ENCODE measurements at places on chromosomes 5 and 9. TPM values are rescaled to one million over a fixed set of nuclear protein-coding genes. Genes with fewer than 3 reads are reported as not detected.

Gene CDC25C
- 22.3 TPM for total RNA-seq

Gene SLC36A2
- total RNA-seq, result not detected

Gene MACROH2A1
- 264 TPM for total RNA-seq

Gene TMEFF1
- total RNA-seq, result 19.1 TPM

Gene ANKRD31
- total RNA-seq, result 0.04 TPM

Gene GMCL2
- total RNA-seq, result not detected

Gene SPATA31E1
- not detected for total RNA-seq

Gene C5orf52
- not detected for total RNA-seq

Gene PCDHB12
- total RNA-seq, result 5.1 TPM

DNA sequence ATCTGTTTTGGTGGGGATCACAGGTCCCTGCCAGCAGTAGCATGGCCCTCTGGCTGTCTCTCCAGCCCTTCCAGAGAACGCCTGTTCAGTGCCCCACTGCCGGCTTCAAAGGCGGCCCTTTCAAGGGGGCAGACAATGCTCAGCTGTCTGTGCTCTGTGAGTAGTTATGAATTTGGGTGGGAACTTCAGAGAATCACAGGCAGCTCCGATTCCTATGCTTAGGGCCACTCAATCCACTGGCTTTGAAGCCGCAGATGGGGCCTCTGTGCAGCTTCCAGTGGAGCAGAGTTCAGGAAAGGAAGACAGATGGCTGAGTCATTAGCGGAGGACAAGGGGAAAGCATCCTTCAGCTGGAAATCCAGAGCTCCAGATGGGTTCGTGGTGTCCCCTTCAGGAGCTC, 42.4 kb downstream of the NKX2-5 start:
- H3K4me3 ChIP-seq, result no peak overlapping the region
- no peaks in the 10 kb centered on the region for H3K4me1 ChIP-seq
- DNase-seq, result no peak
- no peak overlapping the region for H3K27ac ChIP-seq
- H3K27me3 ChIP-seq, result no peaks in the 10 kb centered on the region
- H3K36me3 ChIP-seq, result no peaks in the 10 kb centered on the region

GRCh38 chr5:112356178-112356956, 62.7 kb downstream of the EPB41L4A start:
- H3K27ac ChIP-seq, result no peak overlapping the region
- H3K36me3 ChIP-seq, result no peaks in the 10 kb centered on the region
- DNase-seq, result no peak
- H3K4me3 ChIP-seq, result no peak overlapping the region

- H3K27me3 ChIP-seq, result no peaks in the 10 kb centered on the region
- H3K36me3 ChIP-seq, result no peaks in the 10 kb centered on the region
- H3K4me3 ChIP-seq, result peak overlapping the region; percentile 52
Measured at GRCh38 chr5:81393430-81393782, 528 bp downstream of the ACOT12 start.

DNA sequence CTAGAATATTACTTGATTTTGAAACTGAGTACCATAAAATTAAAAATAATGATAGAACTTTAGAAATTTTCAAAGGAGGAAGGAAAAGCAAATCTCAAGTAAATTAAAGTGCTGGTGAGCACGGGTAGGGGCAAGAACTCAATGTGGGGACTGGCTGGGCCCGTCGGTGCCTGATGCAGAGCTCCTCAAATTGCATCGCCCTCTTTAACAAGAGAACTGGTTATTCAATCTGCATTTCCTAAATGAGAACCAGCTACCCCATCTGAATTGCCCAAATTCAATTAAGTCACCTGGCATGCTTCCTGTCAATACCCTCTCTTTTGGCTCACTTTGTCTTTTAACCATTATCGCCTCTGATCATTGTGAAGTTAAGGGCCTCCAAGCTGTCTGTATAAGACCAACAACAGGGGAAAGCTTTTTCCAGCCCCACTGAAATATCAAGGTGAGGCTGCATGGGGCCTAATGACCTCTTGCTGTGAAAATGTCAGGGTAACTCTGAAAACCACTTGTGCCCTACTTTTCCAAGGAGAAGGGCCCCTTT, 316.7 kb downstream of the SLIT3 start:
- no peak overlapping the region for H3K27ac ChIP-seq
- DNase-seq, result no peak
- peaks cover 31% of the 10 kb centered on the region for H3K27me3 ChIP-seq
- H3K4me1 ChIP-seq, result no peaks in the 10 kb centered on the region
- H3K4me3 ChIP-seq, result no peak overlapping the region
- H3K36me3 ChIP-seq, result no peaks in the 10 kb centered on the region

DNA sequence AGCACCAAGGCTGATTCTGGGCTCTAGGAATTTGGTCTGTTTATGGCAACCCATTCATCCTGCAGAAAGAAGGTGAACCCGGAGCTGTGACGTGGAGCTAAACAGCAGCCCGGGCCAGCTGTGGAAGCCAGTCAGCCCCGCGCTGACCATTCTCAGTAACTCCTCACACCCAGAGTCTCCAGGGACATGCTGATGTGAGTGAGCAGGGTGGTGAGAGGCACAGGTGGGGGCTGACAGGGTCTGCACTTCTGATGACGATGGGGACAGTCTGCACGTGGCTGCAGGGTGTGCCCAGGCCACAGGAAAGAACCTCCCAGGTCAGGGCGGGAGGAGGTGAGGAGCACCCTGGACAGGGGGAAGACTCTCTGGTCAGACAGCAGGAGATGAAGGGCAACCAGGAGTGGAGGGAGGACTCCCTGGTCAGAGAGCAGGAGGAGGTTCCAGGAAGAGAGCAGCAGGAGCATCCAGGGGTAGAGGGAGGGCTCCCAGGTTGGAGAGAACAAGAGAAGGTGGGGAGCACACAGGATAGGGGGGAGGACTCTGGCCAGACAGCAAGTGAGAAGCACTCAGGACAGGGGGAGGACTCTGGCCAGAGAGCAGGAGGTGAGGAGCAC, 26.1 kb upstream of the SLC6A3 start:
- DNase-seq, result no peak
- H3K4me3 ChIP-seq, result no peak overlapping the region
- peaks cover 3% of the 10 kb centered on the region for H3K36me3 ChIP-seq
- H3K27ac ChIP-seq, result no peak overlapping the region

- no peak for DNase-seq
- no peak overlapping the region for H3K27ac ChIP-seq
- peaks cover under 1% of the 10 kb centered on the region for H3K4me1 ChIP-seq
- H3K27me3 ChIP-seq, result no peaks in the 10 kb centered on the region
- H3K36me3 ChIP-seq, result no peaks in the 10 kb centered on the region
- H3K4me3 ChIP-seq, result no peak overlapping the region
Measured at GRCh38 chr9:115333277-115334070, 215.5 kb upstream of the TNC start.

DNA sequence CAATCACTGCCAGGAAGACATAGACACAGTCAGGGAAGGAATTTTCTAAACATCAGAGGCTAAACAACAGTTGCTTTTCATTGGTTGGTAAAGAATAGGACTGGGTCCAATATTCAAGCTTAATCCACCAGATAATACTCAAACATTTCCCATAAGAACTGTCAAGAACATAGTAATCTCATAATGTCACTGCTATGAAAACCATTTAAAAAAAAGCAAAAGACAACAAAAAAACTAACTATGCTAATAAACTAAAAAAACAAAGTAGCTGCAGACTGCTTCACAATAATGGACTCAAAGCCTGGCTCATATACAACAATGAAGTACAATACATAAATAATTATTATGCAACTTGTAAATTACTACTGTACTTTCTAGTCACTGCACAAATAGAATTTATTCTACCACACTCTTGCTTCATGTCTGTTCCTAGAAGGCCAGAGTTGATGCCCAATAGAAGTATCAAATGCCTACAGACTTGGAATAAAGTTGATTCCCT, 148.7 kb downstream of the MLLT3 start:
- no peak overlapping the region for H3K4me3 ChIP-seq
- DNase-seq, result peak; percentile 4
- peaks cover 31% of the 10 kb centered on the region for H3K4me1 ChIP-seq
- no peaks in the 10 kb centered on the region for H3K27me3 ChIP-seq

GRCh38 chr9:123957168-123957721, 27.3 kb upstream of the DENND1A start:
- no peak overlapping the region for H3K27ac ChIP-seq
- peaks cover 24% of the 10 kb centered on the region for H3K27me3 ChIP-seq
- H3K4me3 ChIP-seq, result no peak overlapping the region

DNA sequence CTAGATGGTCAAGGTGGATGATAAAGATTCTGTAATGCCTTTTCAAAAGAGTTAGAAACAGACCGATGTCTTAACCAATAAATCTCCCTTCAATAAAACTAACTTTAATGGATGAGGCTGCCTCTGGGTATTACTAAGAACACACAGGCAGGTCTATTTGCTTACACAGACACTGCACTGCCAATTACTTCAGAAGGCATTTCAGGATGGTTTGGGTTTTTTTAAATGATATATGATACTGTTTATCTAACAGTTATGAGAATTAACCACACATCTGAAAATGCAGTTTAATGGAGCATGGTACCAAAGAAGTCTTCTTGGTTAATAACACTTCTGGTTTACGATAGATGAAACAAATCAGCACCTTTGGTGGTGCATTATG, 367.9 kb upstream of the GRAMD2B start:
- no peaks in the 10 kb centered on the region for H3K4me1 ChIP-seq
- no peak overlapping the region for H3K4me3 ChIP-seq
- DNase-seq, result no peak
- no peaks in the 10 kb centered on the region for H3K36me3 ChIP-seq
- no peak overlapping the region for H3K27ac ChIP-seq

DNA sequence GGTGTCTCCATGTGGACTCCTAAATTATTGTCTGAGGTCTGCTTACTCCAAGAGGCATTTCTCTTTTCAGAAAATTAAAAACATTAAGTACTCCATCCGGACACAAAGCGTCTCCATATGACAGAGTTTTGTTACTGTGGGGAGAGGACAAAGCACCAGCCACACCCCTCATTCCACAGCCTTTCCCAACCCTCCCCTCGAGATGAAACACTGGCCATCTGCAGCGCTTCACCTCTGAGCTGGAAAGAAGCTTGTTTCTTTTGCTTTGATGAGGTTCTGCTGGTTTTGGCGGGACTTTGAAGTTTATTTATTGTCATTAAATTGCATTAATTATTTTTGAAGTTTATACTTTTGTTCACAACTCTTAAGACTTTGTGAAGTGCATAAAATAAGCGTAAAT, 27.6 kb upstream of the NKD2 start:
- peaks cover 30% of the 10 kb centered on the region for H3K4me1 ChIP-seq
- no peaks in the 10 kb centered on the region for H3K36me3 ChIP-seq
- peak overlapping the region; percentile 52 for H3K27ac ChIP-seq
- DNase-seq, result peak; percentile 66

GRCh38 chr5:76497986-76498717, 95.1 kb downstream of the IQGAP2 start:
- no peak overlapping the region for H3K27ac ChIP-seq
- no peaks in the 10 kb centered on the region for H3K36me3 ChIP-seq
- H3K4me3 ChIP-seq, result no peak overlapping the region
- H3K27me3 ChIP-seq, result no peaks in the 10 kb centered on the region

DNA sequence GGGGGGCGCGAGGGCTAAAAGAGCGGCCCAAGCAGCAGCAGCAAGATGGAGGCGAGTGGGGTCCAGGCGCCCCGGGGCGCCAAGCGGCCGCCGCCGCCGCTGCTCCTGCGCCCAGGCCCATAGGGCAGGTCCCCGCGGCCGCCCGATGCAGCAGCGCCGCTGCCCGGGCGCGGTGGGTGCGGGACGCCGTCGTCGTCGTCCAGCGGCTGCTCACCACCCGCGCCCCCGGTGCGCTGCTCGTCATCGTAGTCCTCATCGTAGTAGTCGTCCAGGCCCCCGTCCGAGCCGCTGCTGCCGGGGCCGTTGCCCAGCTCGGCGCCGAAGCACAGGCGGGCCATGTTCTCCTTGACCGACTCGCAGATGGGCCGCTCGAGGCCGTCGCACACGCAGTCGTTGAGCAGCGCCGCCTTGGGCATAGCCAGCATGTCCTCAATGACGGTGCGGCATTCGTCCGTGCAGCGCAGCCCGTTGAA, 1.5 kb downstream of the GAS1 start:
- DNase-seq, result peak; percentile 58
- H3K27ac ChIP-seq, result peak overlapping the region; percentile 96
- peaks cover 40% of the 10 kb centered on the region for H3K4me1 ChIP-seq
- H3K36me3 ChIP-seq, result peaks cover 18% of the 10 kb centered on the region
- H3K27me3 ChIP-seq, result no peaks in the 10 kb centered on the region
- H3K4me3 ChIP-seq, result peak overlapping the region; percentile 84

DNA sequence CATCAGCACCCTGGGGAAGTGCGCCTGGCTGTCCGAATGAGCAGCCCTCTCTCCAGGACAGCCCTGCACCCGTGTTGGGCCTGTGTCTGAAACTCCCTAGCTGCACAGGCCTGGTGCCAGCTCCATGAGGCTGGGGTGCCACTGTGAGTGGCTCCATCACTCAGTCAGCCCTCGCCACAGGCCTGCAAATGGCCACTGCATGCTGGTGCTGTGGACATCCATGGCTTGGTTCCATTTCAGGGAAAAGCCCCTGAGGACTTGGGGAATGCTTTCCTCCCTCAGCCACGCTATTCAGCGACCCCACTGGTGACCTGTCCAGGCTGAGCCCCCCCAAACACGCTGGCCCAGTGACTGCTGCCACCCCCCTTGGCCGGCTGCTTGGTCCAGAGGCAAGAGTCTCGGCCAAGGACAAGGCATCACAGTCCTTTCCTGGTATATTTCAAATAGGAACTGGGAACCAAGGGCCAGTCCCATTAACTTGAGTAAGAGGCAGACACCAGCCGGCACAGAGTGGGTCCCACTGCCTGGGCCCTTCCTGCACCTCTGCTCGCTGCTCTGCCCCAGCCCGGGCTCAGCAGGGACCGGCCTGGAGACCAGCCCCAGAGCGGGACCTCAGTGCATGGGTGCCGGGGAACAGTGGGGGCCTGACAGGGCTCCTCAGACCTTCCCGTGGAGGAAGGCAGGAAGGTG, 181.3 kb downstream of the AUH start:
- H3K27me3 ChIP-seq, result no peaks in the 10 kb centered on the region
- no peak overlapping the region for H3K27ac ChIP-seq
- DNase-seq, result no peak
- no peaks in the 10 kb centered on the region for H3K4me1 ChIP-seq
- H3K4me3 ChIP-seq, result no peak overlapping the region

DNA sequence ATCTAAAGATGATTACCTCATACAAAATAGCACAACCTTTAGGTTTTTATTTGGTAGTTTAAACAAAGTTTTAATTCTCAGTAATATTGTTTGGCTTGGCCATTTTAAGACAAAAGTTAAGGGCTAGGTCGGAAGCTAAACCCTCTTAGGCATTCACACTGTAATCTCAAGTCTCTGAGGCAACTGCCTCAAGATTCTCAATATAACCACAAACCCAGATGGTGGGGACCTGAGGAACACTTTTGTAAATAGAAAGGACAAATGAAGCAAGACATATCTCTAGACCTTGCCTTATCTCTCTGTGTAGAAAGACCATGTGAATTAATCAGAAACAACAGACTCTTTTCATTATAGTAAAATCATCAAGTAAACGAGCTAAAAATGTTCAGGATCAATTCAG, 500.2 kb upstream of the CDH6 start:
- no peaks in the 10 kb centered on the region for H3K4me1 ChIP-seq
- H3K4me3 ChIP-seq, result no peak overlapping the region
- DNase-seq, result no peak
- no peak overlapping the region for H3K27ac ChIP-seq
- H3K27me3 ChIP-seq, result no peaks in the 10 kb centered on the region

GRCh38 chr5:25107853-25108252, 463.1 kb upstream of the CDH10 start:
- H3K36me3 ChIP-seq, result no peaks in the 10 kb centered on the region
- H3K4me3 ChIP-seq, result no peak overlapping the region
- H3K27me3 ChIP-seq, result no peaks in the 10 kb centered on the region
- H3K27ac ChIP-seq, result no peak overlapping the region
- H3K4me1 ChIP-seq, result no peaks in the 10 kb centered on the region
- no peak for DNase-seq

GRCh38 chr9:98254228-98255060, 1.0 kb downstream of the TBC1D2 start:
- H3K27ac ChIP-seq, result no peak overlapping the region
- no peaks in the 10 kb centered on the region for H3K27me3 ChIP-seq
- DNase-seq, result no peak

Data from A673 (cell line).